ENCODE measurements at places on chromosomes 4 and X.

GRCh38 chr4:38523524-38524448 is 140.2 kb upstream of the KLF3 start:
- DNase-seq: peak; percentile 24

- DNase-seq: no peak
Observed at GRCh38 chr4:143302536-143302935, 34.1 kb upstream of the GAB1 start.

- DNase-seq: no peak
Observed at GRCh38 chr4:103098756-103099440, 736 bp downstream of the BDH2 start.

DNA sequence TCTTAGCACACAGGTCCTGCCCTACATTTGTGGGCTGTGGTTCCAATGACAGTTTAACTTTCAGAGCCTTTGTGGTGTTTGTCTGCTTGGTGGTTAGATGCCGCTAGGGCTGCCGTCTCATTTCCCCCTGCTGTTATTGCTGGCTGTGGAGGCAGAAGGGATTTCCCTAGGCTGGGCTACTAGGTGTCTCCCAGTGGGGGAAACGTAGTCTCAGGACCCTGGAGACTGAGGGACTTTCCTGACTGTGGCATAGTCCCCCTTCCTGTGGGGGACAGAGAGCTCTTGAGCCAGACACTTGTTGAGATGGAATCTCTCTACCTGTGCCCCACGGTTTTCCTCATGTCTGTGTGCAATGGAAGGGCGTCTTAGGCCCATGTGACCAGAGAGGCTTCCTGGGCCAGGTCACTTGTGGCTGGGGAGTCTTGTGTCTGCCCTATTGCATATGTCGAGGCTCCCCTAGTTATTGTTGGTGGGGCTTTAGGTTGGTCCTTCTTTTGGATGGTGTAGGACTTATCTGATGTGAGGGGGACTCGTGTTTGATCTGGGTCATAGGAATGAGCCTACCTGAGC is 68.2 kb downstream of the ARHGAP10 start:
- DNase-seq: peak; percentile 17

DNA sequence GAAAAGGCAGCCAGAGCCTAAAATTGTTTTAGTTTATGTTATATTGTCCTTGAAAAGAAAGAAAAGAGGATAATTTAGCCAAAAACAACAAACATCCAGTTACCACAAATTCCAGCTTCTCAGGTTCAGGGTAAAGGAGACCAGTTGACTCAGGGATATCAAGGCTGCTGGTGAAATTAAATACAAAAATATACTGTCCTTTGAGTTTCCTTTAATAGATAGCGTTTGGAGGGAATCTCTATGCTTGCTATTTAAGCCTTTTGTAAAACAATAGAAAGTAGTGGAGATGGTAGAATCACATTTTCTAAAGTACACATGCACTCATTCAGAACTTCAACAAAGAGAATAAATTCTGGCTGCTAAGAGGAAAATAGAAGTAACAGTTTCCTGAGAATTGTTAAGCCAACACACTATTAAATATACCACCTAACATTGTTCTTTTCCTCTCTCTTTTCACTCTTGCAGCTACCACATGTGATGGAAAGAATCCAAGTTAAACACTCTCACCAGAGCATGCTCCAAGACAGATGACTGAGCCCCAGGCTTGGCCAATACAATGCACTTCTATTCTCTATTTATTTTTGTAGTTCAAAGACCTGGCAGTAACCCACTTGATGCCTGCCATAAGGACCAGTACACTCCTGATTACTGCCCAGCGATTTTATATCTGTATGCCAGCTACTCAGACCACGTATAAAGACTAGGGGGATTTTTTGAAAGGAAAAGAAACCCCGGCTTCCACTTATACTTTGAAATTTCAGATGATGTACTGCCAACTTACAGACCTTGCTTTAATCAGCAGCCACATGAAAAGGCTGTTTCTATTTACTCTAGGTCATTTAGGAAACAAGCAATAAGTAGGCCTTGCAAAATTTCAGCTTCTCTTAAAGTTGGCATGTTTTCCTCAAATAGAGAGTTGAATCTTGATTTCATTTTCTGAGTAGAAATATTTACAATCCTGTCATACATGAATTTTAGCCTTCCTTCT is 756.9 kb downstream of the FAT4 start:
- no peak for DNase-seq

DNA sequence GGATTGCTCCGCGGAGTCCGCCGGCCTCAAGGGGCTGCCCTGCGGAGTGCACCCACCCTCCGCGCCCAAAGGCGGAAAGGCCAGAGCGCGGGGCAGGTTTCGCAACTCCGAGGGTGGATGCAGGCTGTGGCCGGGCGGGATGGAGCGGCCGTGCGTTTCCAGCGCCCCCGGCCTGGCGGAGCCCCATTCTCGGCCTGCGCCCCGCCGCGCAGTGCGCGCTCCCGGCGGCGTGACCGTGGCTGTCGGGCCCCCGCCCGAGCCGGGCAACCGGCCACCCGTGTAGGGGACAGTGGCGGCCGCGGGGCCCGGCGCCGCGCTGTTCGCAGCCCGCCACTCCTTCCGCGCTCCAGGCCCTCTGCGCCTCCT is 331 bp downstream of the SETD7 start:
- DNase-seq: peak; percentile 24

DNA sequence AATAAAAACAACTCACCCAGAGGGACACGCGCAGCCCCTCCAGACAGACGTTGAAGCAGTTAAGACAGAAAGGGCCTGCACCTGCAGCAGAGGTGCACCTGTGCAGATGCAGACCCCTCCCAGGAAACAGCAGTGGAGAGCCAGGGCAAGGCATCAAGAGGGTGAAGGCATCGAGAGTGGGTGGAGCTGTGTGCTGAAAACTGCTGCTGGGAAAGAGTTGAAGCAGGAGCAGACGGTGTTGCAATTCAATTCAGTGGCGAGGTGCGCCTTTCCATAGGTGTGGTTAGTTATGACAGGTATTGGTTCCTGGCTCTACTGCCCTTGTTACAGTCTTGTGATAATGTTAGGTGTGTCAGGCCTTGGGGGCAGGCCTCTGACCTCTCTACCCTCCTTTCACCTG is 16.7 kb downstream of the LETM1 start:
- DNase-seq: no peak

Measured in stimulated activated CD4-positive, alpha-beta T cell treated with anti-CD3 and anti-CD28 coated beads, Interleukin-4, amount 100 ng/mL, for 1 hour (primary cell).